ENCODE measurements at places on chromosomes 11 and 22. TPM values are rescaled to one million over a fixed set of nuclear protein-coding genes. Genes with fewer than 3 reads are reported as not detected.

MUC15 gene
- polyA plus RNA-seq, result not detected

IFITM2 gene
- 451 TPM for polyA plus RNA-seq

FAM83F gene
- not detected for polyA plus RNA-seq

OR8K1 gene
- polyA plus RNA-seq, result not detected
